MCF 10A (cell line): ENCODE measurements at places on chromosomes 3 and 15. TPM values are rescaled to one million over a fixed set of nuclear protein-coding genes. Genes with fewer than 3 reads are reported as not detected.

DNA sequence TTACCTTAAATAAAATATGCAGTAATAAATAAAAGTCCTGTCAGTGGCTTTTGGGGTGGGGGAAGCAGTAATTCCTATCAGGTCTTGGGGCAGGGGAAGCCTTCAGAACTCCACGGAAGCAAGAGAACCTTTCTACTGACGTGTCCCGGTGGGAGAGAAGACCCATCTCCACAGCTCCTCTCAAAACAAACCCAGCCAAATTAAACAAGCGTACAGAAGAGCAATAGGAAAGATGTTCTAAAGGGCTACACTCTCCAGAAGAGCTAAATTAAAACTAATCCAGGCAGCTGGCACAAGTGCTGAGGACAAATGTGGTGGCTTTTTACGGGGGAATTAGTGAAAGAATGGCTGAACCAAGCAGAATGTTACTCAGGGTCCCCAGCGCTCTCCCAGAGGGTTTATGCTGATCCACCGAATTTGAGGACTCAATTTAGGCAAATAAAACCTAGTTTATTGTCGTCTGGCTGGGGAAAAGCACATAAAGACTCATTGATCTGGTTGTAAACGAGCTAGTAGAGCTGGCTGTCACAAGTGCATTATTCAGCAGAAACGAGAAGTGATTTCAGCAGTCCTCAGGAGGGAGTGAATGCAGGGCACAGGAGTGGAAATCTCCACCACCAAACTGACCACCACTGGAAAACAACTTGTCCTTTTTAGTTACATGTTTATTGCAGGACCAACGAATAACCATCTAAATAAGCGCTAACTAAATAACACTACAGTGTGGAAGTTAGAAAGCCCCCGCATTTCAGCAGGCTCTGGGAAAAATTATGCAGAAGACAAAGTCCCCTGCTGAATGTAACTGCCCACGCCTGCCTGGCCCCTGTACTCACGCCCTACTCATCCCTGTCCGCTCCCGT is 13.5 kb downstream of the BFSP2 start:
- DNase-seq: no peak

DNA sequence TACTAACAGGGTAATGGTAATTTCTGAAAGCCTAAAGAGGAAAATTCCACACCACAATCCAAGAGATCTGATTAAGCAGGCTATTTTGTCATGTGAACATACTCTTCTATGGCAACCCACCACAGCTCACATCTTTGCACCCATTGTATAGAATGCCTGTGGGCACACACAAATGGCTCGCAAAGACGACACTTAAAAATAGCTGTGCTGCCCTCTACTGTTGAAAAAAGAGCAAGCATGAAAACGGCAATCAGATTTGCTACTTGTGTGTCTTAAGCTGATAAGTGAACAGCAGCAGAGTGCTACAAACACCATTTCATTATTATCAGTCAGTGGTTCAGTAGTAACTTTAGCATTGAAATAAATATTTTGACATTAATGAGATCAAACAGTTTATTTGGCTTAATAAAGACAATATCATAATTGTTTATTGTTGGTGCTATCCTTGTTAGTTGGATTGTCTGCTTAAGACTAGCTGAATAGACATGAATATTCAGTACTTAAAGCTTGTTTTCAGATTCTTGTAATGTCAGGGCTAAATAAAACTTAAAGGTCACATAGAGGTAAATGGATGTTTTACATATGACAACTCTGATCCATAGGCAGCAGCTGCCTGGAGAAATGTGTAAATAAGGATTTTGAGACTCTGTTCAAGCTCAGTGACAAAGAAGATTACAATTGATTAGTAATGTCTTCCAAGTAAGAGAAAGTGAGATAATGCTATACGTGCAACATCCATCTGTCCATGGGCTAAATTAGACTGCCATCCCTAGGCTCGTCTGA is 199.1 kb downstream of the LRRN1 start:
- peak; percentile 61 for DNase-seq

The DUOX1 gene
- 15.1 and 16.9 TPM in 2 replicates for total RNA-seq

The SEC62 gene
- 58.5 and 62.1 TPM in 2 replicates for total RNA-seq

DNA sequence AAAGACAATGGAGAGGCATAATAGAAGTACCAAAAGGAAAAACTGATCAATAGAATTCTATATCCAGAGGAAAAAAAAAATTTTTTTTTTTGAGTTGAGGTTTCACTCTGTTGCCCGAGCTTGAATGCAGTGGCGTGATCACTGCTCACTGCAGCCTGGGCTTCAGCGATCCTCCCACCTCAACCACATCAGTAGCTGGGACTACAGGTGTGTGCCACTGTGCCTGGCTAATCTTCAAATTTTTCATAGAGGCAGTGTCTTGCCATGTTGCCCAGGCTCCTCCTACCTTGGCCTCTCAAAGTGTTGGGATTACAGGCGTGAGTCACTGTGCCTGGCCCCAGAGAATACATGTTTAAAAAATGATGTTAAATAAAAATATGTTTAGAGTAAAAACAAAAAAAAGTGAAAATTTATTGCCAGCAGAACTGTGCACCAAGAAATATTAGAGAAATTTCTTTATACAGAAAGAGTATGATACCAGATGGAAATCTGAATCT is 154.3 kb upstream of the ZBTB20 start:
- peak; percentile 43 for DNase-seq

The PRR20G gene
- total RNA-seq: not detected in 2 replicates

DNA sequence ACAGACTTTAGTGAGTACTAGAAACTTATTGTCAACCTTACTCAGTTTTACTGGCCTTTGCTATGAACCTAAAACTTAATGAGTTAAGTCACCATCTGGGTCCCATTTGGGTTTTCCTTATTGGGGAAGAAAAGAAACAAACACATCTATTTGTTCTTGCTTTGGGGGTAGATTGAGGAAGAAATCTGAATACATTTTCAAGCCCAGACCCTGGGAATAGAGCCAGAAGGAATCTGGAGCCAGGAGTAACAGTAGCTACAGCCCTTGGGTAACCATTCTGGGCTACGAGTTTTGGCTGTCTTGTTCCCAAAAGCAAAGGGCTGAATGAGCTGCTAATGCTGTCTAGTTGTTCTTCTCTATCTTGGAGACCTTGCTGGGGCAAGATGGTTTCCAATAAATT is 16.5 kb downstream of the SLC12A1 start:
- no peak for DNase-seq

- no peak for DNase-seq
Measured at GRCh38 chr3:62378311-62378789, 5.0 kb upstream of the FEZF2 start.

The ATP13A5 gene
- total RNA-seq: not detected in 2 replicates

DNA sequence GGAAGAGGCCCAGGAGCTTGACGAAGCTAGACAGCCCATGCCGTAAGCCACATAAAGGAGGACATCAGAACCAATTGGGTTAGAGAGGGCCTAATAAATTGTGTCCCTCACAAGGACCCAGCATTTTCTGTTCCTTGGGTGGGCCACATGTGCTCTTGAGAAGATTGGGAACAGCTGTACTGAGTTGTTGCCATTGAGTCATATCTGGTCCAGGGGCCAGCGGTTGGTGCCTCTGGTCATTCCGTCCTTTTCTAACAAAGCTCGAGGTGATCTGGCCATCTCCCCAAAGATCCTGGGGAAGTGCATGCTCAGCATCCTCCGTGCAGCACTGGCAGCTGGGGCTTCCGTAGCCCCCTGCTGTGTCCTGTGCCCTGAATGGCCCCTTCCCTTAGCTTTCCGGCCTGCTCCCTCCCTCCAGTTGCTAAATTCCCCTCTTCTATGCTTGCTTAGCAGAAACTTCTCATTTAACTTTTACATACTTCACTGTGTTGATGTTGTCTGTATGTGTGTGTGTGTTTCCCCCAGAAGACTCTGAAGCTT is 73.0 kb downstream of the EEFSEC start:
- no peak for DNase-seq

The KAT2B gene
- 9.4 and 10.4 TPM in 2 replicates for total RNA-seq

- DNase-seq: no peak
Measured at GRCh38 chr15:28109626-28110455, 10.7 kb upstream of the OCA2 start.

GRCh38 chr3:64398006-64398405 is 172.7 kb upstream of the PRICKLE2 start:
- no peak for DNase-seq

The TMEM207 gene
- not detected in 2 replicates for total RNA-seq

DNA sequence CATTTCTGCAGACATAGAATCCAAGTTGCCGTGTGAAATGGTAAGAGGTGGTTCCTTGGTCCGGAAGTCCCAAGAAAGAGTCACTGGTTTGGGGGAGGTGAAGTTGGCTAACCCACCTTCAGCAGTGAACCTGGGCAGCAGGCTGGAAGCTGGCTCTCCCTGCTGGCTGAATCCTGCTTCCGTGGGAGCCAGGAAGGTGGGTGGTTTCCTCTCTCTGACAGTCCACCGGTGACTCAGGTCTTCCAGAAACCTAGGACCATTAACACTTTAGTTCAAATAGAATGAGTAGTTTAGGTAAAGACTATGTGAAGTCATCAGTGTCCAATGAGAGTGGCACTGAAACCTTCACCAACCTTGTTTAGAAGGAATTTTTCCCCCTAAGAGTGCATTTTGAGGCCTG is 87.4 kb upstream of the CACNA2D3 start:
- peak; percentile 53 for DNase-seq

The BFSP2 gene
- not detected in 2 replicates for total RNA-seq

DNA sequence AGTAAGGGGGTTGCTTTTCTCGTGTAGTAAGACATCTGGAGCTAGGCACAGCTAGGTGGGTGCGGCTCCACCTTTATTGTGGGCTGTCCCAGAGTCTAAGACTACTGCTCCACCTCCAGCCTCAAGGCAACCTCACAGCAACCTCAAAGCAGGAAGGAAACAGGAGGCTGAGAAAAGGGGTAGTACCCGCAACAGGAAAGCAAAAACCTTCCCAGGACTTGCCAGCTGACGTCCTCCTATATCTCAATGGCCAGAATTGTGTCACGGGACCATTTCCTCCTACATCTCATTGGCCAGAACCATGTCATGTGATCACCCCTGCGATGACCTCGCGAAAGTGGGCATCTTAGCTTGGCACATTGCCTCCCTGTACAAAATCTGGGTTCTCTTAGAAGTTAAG is 4.3 kb upstream of the GPR160 start:
- DNase-seq: no peak

GRCh38 chr3:37291275-37291700 is 116.9 kb upstream of the LRRFIP2 start:
- DNase-seq: peak; percentile 27

DNA sequence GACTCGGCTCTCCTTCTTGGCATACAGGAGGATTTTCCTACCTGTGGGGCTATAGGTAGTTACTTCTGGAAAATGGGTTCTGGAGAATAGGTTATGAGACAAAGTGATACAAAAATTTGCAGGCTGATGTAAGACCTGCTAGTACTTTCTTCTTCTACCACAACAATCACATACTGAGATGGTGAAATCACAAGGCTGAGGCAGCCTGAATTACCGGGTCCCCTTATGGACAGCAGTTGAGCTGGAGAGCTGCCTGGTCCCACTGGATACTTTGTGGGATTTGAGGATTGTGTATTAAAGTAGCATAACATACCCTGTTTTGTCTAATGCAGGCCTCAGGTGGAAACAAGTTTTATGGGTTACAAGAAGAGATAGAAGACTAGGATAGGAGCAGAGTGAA is 86.5 kb upstream of the FAM98B start:
- DNase-seq: no peak

GRCh38 chr15:96052154-96052553 is 278.3 kb upstream of the NR2F2 start:
- no peak for DNase-seq

The CCDC13 gene
- 1.1 and 1.3 TPM in 2 replicates for total RNA-seq

GRCh38 chr3:40583691-40584090 is 58.9 kb downstream of the ZNF621 start:
- DNase-seq: no peak
